ENCODE measurements at places on chromosomes 11 and 22.

GRCh38 chr11:65536412-65537295 is 11.8 kb downstream of the SCYL1 start:
- no peak for DNase-seq

DNA sequence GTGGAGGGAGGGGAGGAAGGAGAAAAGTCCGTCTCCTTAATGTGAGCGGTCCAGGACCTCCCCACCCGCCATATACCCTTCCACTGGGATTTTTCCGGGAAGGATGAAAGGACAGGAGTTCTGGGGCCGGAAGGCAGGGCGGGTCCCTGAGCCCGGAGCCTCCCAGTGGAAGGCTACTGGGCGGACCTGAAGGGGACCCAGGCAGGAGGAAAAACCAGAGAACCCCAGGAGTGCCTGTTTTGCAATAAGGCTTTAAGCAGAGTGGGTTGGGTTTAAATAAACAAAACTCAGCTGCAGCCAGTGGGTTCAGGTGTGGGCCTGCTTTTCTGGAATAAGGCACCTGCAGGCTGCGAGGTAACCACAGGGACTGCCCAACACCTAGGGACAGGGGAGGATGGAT is 1.7 kb upstream of the CELSR1 start:
- DNase-seq = no peak

GRCh38 chr11:32071811-32072210 is 19.1 kb upstream of the RCN1 start:
- DNase-seq = peak; percentile 22

GRCh38 chr11:96316869-96317268 is 26.1 kb downstream of the MAML2 start:
- no peak for DNase-seq

- DNase-seq = peak; percentile 35
Observed at GRCh38 chr22:23849009-23850006, 8.4 kb upstream of the SLC2A11 start.

GRCh38 chr11:10844356-10844755 is 13.5 kb downstream of the ZBED5 start:
- no peak for DNase-seq

All from kidney glomerular epithelial cell (primary cell).